HCT116 (cell line): ENCODE measurements at places on chromosomes 6 and 20.

DNA sequence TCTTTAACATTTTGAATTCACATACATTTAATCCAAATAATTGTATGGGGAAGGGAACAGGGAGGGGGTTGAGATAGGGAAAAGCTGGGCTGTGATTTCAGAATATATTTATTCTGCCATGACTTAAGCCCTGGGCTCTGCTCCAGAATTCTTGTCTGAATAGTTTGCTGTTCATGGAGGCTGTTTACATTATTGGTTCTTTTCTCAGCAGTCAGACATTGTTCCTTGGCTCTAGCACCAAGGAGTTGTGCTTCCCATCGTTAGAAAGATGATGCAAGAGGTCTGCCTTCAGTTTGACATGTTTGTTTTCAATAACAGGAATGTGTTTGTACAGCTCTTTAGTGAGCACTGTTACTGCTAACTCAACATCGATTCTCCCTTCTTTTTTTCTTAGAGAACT lies 198.8 kb upstream of the CDYL start:
- DNase-seq, result no peak

DNA sequence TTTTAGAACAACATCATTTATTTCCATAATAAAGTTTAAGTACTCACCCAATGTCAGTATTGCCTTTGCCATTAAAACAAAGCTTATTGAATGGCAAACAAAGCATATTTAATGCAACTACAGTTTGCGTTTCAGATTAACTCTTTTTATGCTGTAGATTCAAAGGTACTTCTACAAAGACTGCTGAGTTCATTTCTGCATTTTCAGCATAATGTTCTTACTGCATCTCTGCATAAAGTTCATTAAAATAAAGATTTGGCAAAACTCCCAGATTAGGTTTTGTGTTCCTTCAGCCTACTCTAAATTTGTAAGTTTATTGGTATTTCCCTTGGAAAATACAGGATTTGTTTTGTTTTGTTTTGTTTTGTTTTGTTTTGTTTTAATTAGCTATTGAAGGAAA lies 359.4 kb downstream of the ADGRB3 start:
- DNase-seq, result no peak

DNA sequence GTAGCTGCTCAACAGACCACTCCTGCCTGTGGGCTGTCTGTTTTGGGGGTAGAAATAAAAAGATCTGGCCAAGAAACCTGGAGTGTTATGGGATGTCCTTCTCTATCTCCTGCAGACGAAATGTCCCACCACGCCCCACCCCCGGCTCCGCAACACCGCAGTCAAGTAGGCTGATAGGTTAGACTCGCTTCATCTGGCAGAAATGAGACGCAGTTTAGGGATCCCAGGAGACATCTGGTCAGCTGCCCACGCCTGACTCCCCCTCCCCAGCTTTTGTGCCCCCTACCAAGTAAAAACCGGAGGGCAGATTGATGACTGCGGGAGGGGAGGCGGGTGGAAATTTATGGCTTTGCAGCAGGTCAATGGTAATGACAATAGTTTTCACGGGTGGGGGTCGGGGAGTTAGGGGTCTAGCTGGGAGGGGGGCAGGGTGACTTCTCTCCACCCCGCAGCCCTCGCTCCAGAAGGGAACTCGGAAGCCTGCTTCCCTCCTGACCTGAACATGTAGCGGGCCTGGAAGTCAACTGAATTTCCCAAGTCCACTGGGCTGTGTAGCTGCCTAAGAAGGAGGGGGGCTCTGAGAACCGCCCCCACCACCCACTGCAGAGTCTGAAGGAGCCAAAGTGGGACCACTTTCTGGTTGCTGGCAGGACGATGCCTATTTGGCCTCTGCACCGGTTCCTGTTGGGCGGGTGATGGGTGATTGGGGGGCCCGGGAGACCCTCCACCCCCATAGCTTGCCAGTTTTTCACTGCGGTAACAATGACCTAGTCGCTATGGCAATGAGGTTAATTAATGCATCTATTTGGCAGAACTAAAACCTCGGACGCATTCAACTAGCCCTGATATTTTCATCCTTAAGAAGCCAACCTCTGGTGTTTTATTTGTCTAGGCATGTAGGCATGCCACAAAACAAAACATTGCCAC lies 25.7 kb downstream of the PMEPA1 start:
- DNase-seq, result no peak

- no peak for DNase-seq
These were observed 85.3 kb downstream of the CD164 start for GRCh38 chr6:109296971-109297372.

DNA sequence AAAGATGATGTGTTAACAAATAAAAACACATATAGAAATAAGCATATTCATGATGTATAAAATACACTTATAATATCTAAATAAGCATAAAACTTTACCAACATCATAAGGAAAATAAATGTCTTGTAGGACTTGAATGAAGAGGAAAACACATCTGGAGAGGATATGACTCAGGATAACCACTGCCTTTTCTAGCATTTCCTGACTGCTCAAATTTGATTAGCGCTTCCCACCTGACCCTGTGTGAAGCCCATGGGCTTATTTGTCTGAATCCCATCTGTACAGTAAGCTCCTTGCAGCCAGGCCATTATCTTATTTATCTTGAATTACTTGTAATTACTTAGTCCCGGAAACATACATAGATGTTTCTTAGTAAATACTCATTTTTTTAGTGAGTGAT lies 608.6 kb downstream of the COL12A1 start:
- DNase-seq, result no peak

DNA sequence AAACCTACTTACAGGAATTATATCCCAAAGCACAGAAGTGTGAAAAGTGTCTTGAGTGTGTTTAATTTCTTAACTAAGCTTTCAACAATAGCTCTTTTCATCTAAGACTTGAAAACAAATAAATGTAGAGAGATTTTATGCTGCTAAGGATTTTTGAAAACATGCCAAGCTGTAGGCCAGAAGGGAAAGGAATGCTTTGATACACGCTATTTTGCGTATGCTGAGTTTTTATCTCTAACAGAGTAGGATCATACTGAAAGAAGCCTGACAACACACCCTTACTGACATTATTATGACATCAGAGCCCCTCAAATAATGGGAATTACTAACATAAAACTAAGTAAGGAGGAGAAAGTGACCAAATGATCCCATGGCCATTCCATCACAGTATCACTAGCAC lies 265.5 kb downstream of the KHDC1L start:
- no peak for DNase-seq

DNA sequence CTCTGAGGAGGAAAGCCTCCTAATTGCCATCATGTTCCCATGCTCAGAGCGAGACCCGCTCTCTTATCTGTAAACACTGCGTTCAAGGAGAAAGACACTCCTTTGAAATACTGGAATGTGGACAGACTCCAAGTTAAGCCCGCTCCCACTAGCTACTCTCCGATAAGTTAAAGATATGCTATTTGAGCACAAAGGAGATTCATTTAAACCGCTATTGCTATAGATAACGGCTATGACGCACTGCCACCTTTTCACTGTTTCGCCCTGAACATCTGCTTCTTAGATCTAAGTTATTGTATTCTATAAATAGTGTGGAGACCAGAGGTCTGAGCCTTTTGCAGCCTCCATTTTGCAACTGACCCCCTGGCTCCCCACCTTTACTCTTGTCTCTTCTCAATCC lies 82.3 kb downstream of the GPX5 start:
- no peak for DNase-seq

- DNase-seq, result no peak
These were observed 56.1 kb upstream of the CCN6 start for GRCh38 chr6:111997853-111998208.

GRCh38 chr20:19120569-19120968 lies 91.9 kb upstream of the SLC24A3 start:
- no peak for DNase-seq

- DNase-seq, result no peak
These were observed 13.5 kb downstream of the PPP1R3G start for GRCh38 chr6:5098501-5099270.

DNA sequence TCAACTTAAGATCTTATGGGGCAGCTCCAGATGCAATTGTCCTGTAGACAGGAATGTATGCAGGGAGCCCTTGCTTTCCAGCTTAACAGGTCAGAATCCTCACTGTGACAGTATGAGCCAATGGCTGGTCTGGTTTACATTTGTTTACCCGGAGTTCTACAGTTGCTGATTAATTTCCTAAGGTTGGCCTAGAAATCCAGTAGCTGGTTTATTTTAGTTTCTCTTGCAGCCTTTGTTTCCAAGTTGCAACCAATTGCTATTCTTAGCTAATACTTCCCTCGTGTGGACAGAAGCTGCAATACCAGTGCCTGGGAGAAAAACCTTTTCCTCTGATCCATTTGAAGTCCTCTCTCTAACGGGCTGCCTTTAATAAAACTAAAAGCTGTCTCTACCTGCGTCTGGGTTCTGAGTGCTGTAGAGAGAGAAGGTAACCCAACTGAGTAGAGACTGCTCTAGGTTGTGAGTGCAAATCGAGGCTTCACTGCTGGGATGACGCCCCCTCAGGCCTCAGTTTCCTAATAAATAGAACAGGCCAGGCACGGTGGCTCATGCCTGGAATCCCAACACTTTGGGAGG lies 45.9 kb downstream of the ZNF217 start:
- DNase-seq, result peak; percentile 42

DNA sequence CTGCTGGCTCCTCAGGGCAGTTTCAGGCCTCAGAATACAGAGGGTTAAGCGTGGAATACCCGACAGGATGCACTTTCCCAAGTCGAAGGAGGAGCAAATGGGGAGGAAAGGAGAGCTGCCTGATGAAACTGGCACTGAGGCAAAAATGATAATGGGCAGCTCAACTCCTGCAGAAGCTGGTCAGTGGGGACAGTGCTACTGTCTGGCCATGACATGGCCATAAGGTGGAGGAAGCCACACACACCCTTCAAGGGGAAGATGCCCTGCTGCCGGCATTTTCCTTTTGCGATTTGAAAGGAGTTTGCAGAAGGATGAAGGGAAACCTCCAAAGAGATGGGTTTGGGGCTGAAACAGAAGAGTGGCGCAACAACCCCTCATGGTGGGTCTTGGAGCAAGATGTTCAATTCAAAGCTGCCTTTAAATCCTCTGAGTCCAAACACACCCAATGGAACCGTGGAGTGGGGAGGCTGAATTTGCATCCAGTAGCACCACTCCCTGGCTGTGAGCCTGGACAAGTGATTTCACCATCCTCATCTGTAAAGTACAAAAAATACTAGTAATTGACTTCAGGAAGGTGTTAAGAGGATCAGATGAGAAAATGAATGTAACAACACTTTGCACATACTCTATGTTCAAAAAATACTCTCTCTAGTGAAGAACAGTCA lies 3.2 kb downstream of the ADIG start:
- no peak for DNase-seq

- DNase-seq, result peak; percentile 29
These were observed 47.7 kb downstream of the BANF2 start for GRCh38 chr20:17747431-17747846.

DNA sequence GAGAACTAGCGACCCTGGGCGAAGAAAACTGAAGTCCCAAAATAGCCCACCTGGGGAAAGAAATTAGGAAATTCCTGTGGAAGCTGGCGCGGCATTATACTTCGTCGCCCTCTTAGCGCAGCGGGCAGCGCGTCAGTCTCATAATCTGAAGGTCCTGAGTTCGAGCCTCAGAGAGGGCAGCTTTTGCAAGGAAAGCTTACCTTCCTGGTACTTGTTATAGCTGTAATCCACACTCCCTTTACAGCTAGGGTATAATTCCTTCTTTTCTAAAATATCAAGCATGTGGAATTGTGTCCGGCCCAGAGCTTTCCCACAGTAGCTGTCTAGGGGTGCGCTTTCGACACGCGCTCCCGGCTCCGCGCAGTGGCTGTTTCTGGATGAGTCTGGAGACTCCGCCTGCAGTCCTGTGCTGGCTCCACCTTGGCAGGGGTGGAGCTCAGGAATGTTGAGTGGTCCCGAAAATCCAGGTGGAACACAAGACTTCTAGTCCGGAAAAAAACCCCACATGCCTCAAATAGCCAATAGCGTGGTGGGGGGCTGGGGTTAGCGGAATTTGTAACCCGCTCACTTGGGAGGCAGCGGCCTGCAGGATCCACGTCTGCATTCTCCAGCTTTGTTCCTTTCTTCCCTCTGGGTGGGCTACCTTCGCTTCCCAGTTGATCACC lies 83.7 kb upstream of the ZNF322 start:
- peak; percentile 76 for DNase-seq
